A673 (cell line): ENCODE measurements at places on chromosomes 1 and 21. TPM values are rescaled to one million over a fixed set of nuclear protein-coding genes. Genes with fewer than 3 reads are reported as not detected.

Gene FCER1A
- not detected in 2 replicates for total RNA-seq

Gene SPRR2B
- not detected in 2 replicates for total RNA-seq

Gene RNF207
- total RNA-seq: 6.4 and 12.5 TPM in 2 replicates

Gene CFHR5
- total RNA-seq: not detected in 2 replicates

DNA sequence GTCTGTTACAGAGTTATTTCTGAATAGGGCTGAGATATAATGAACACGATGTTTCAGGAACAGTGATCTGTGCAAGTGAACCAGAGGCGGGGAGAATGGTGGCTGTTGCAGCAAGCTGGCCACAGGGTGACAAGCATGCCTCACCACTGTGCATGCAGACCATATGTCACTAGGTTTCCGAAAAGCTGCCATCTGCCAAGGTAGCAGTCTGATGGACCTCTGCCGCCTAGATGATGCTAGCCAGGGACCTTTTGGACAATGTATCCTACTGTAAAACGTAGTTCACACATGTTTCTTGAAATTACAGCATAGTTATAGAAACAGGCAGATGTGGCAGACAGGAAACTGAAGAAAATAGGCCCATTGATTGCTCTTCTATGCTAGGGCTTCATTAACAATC is 204.2 kb upstream of the RRP15 start:
- H3K4me1 ChIP-seq: no peaks in the 10 kb centered on the region
- H3K36me3 ChIP-seq: no peaks in the 10 kb centered on the region
- no peak for DNase-seq
- H3K27ac ChIP-seq: no peak overlapping the region
- H3K4me3 ChIP-seq: no peak overlapping the region
- no peaks in the 10 kb centered on the region for H3K27me3 ChIP-seq

GRCh38 chr1:11531314-11531870 is 52.4 kb downstream of the DISP3 start:
- peaks cover 4% of the 10 kb centered on the region for H3K27me3 ChIP-seq
- H3K36me3 ChIP-seq: no peaks in the 10 kb centered on the region
- no peak for DNase-seq
- H3K27ac ChIP-seq: no peak overlapping the region

DNA sequence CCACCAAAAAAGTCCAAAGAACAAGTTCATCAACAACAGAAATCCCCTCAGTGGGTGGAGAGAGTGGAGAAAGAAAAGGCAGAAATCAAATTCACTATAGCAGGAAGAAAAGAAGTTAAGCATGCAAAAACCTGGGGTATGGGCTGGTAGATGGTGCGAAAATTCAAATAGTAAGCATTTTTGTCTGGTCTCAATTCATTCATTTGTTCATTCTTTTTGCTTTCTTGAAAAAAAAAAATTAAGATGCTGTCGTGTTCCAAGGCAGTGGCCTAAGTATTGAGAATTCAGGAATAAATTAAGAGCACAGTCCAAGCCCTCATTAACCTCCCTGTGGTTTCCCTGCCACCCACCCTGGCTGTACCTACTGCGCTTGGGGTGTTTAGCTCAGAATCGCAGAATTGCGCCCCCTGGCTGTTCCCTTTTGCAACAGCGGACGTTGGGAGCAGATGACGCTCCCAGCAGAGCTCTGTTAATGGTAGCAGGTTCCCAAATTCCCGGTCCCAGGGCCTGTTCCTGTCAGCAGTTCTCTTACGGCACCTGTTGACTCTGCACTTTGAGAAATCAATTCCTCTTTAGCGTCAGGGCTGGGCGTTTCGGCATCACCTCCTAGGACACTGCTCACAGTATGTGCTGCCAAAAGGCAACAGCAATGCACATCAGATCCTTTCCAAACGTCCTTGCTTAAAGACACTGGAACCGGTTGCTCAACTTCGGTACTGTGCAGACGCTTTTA is 34.0 kb upstream of the SSX2IP start:
- no peaks in the 10 kb centered on the region for H3K4me1 ChIP-seq
- no peaks in the 10 kb centered on the region for H3K36me3 ChIP-seq
- H3K27ac ChIP-seq: no peak overlapping the region
- no peaks in the 10 kb centered on the region for H3K27me3 ChIP-seq
- DNase-seq: peak; percentile 44

- no peak overlapping the region for H3K4me3 ChIP-seq
- no peak for DNase-seq
- peaks cover 47% of the 10 kb centered on the region for H3K36me3 ChIP-seq
- no peaks in the 10 kb centered on the region for H3K27me3 ChIP-seq
- no peak overlapping the region for H3K27ac ChIP-seq
These were observed 21.4 kb downstream of the NADK start for GRCh38 chr1:1756661-1757421.

- H3K4me1 ChIP-seq: no peaks in the 10 kb centered on the region
- no peaks in the 10 kb centered on the region for H3K36me3 ChIP-seq
- no peak for DNase-seq
- no peaks in the 10 kb centered on the region for H3K27me3 ChIP-seq
- H3K27ac ChIP-seq: no peak overlapping the region
- H3K4me3 ChIP-seq: no peak overlapping the region
These were observed 16.1 kb downstream of the DIPK1A start for GRCh38 chr1:92944901-92945747.

DNA sequence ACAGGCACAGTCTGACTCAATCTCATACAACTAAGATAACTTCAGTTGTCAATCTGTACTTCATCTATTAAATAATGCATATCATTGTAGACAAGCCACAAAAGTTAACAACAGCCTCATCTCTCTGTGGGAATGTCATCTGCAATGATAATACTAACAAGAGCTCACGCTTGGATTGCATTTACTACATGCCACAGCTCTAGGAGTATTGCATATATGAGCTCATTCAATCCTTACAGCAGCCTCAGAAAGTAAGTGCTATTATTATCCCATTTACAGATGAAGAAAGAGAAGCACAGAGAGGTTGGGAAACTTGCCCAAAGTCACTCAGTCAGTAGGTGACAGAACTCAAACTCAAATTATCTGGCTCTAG is 105.7 kb upstream of the GUCA2B start:
- H3K27me3 ChIP-seq: peaks cover 4% of the 10 kb centered on the region
- no peak overlapping the region for H3K27ac ChIP-seq
- DNase-seq: no peak
- no peak overlapping the region for H3K4me3 ChIP-seq
- H3K36me3 ChIP-seq: no peaks in the 10 kb centered on the region

DNA sequence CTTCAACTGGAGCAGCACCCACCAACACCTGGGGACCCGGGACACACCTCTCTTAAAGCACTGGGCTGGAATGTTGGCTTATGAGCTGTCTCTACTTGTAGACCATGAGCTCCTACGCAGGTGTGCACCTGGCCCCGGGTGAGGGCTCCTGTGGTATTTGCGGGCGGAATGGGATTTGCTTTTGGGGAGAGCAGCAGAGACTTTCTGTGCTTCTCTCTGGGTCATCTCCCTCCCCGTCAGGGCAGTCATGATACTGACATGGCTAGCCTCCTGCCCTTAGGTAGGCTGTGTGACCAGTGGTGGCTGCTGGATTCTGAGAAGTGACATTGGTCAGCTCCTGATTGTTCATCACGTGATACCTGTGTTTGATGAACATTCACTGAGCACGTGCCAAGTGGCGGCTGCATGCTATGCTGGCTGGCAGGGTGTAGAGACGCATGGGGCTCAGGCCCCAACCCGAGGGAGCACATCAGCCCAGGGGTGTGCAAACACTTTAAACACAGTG is 9.0 kb upstream of the ZBTB21 start:
- DNase-seq: no peak
- no peaks in the 10 kb centered on the region for H3K36me3 ChIP-seq
- H3K27ac ChIP-seq: no peak overlapping the region
- no peak overlapping the region for H3K4me3 ChIP-seq
- no peaks in the 10 kb centered on the region for H3K4me1 ChIP-seq

GRCh38 chr1:53913352-53914033 is 19.5 kb downstream of the DIO1 start:
- DNase-seq: no peak
- H3K36me3 ChIP-seq: no peaks in the 10 kb centered on the region
- no peak overlapping the region for H3K4me3 ChIP-seq
- H3K27ac ChIP-seq: no peak overlapping the region

Gene DDX59
- total RNA-seq: 16.0 and 17.4 TPM in 2 replicates

- H3K4me3 ChIP-seq: no peak overlapping the region
- peak; percentile 29 for DNase-seq
- no peak overlapping the region for H3K27ac ChIP-seq
- peaks cover 4% of the 10 kb centered on the region for H3K4me1 ChIP-seq
These were observed 174.3 kb upstream of the DPT start for GRCh38 chr1:168903237-168903830.

- DNase-seq: no peak
- H3K4me1 ChIP-seq: no peaks in the 10 kb centered on the region
- H3K4me3 ChIP-seq: no peak overlapping the region
These were observed 171.3 kb upstream of the AJAP1 start for GRCh38 chr1:4483021-4483625.

DNA sequence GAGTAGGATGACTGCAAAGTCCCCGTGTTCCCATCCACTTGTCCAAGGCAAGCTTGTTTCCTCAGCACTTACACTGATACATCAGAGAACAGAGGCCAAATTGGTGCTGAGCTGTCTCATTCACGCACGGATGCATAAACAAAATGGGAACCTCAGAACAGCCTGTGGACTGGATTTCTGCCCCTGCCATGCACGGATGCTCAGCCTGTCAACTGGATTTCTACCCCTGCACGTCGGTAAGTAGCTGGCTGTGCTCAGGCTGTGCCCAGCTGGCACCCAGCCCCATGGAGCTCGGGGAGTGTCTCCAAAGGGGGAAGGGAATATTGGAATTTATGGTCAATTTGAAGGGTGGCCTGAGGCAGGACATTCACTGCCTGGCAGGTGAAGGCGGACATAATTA is 40.8 kb upstream of the TMPRSS2 start:
- DNase-seq: no peak
- no peaks in the 10 kb centered on the region for H3K36me3 ChIP-seq
- H3K4me1 ChIP-seq: no peaks in the 10 kb centered on the region
- H3K4me3 ChIP-seq: no peak overlapping the region
- no peak overlapping the region for H3K27ac ChIP-seq
- H3K27me3 ChIP-seq: peaks cover 21% of the 10 kb centered on the region

DNA sequence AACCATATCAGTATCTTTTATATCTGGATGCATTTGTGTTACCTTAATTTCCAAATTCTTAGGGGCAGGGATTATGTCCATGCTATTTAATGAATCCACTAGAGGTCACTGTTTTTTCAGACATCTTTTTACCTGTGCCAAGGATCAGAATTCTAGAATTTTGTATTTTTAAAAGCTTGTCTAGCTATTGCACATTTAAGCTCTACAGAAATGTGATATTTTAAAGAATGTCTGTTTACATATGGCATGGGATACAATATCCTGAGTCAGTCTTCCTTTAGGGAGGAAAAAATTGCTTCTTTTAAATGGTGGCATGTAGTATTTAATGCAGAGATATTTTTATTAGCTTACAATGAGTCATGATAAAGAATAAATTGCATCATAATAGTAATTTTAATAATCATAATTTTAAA is 11.3 kb downstream of the RPAP2 start:
- H3K4me3 ChIP-seq: no peak overlapping the region
- no peaks in the 10 kb centered on the region for H3K27me3 ChIP-seq
- H3K36me3 ChIP-seq: peaks cover 9% of the 10 kb centered on the region
